GF-D8 (cell line): ENCODE measurements at places on chromosomes 7 and 10.

DNA sequence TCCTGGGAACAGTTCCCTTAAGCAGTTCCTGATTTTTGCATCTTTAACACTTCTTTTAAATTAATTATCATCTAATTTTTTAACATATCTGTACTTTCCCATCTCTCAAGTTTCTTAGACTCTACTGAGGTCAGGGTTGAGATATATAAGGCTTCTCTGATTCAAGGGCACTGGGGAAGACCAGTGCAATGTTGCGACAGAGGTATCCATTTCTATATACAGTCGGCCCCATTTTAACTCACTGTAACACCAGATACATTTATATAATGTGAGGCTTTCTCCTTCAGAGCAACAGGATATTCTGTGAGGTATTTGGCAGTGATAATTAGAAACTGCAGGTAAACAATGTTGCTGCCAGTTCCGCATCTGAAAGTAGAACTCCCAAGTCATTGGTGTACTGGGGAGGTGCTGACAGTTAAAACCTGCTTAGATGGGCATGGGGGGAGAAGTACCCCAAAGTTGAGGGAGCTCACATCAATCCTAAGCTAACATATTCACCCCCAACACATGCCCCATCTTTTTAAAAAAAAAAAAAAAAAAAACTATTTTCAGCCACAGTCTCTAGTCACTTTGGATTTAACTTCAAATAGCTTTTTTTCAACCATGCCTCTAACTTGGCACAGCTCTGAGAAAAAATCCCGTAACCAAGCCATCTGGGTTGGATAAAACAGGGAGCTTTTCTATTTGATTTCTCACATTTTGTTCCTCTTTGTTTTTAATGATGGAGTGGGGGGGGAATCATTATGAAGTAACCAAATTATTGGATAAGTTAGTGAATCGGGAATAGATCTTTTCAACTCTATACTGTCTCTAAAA, 62.9 kb downstream of the REEP3 start:
- DNase-seq = no peak

DNA sequence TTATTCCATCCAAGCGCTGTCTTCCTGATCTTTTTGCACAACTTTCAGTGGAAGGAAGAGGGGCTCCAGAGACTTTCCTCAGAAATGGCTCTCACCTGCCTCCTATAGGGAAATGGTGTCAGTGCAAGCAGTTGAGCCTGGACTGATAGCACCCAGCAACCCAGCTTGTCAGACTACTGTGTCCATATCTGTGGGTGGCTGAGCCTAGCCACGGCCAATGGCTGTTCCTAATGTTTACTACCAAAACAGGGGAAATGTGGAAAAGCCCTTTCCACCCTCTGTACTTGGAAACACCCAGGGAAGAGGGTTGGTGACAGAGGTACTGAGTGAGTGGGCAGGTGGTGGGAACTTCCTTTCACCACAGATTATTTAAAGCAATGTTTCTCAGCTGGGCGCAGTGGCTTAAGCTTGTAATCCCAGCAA, 4.3 kb upstream of the YKT6 start:
- DNase-seq = peak; percentile 11

GRCh38 chr10:49387071-49387470, 8.8 kb downstream of the DRGX start:
- DNase-seq = no peak

GRCh38 chr7:49797987-49798660, 24.7 kb downstream of the VWC2 start:
- DNase-seq = no peak

GRCh38 chr10:120735315-120735714, 115.8 kb upstream of the WDR11 start:
- no peak for DNase-seq

DNA sequence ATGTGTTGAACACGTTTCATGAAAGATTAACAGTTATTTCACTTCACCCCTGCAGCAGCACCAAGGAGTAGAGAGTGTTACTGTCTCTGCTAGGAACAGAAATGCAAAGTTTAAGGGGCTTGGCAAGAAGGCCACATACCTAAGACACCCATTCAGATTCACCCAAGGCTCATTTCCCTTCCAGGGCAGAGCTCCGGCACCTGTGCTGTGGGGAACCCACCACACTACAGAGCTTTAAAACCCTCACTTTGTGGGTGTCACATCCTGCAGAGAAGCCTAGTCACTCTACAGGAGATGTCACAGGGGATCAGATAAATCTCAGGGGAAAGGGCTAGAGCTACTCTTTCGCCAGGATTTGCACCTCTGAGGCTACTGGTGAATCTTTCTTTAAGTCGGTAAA, 176.1 kb upstream of the KLF6 start:
- no peak for DNase-seq

DNA sequence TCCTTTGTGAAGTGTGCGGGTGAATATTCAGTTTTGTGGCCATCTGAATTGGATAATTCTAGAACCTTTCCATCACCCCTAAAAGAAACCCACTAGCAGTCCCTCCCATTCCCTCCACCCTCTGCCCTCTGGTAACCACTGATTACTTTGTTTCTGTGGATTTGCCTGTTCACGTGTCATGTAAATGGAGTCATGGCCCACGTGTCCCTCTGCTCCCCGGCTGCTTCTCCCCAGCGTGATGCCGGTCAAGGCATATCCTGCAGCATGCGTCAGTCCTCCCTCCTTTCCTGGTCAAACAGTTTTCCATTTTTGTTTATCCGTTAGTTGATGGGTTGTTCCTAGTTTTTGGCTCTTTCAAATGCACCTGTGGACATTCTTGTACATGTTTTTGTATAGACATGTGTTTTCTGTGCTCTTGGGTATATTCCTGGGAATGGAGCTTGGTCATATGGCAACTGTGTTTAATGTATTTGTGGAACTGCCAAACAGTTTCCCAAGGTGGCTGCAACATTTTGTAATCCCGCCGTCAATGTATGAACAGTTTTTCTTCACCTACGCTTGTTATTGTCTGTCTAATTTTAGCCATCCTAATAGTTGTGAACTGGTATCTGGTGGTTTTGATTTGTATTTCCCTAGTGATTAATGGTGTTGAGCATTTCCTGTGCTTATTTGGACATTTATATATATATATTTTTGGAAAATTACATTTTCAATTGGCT, 22.4 kb downstream of the PPP2R2D start:
- no peak for DNase-seq
